ENCODE measurements at places on chromosomes 12 and 14. TPM values are rescaled to one million over a fixed set of nuclear protein-coding genes. Genes with fewer than 3 reads are reported as not detected.

GRCh38 chr12:130826151-130826801 is 12.8 kb downstream of the STX2 start:
- DNase-seq = peak; percentile 69

DNA sequence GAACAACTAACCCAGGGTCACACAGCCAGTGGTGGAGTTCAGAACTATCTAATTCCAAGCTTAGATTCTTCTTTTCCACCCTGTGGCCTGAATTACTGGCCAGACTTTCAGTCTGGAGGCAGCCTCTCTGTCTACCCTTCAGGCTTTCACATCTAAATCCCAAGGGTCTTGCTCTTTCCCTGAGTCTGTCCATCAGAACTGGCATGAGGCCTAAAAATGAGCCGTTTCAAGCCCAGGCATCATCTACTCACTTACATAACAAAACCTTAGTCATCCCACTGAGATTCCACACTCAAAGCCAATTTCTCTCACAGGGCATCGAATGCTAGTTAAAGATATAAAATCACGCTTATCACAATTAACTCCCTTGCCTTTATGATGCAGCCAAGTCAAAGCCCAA is 1.3 kb upstream of the PTGDR start:
- peak; percentile 49 for DNase-seq

DNA sequence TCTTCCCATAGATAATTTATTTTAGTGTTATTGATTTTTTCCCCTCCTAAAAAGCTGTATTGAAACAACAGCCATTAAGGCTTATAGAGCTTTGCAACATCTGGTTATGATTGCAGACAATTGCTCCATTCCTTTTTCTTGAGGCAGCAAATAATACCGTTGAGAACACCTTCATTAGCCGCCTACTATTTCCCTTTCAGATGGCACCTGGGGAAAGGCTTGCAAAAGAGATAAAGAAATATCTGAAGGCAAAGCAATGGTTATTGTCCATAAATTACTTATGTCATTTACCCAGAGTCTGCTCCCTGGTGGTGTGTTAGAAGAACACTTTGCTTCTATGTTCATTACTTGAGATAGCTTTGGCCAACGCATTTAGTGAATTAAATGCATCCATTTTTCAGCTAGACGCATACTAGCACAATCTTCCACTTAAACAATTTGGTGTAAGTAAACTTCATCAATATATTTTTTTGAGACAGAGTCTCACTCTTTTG is 377.8 kb downstream of the KCNH5 start:
- DNase-seq = peak; percentile 3

- peak; percentile 57 for DNase-seq
Observed at GRCh38 chr12:113334786-113335539, at the start of gene SLC8B1. SLC8B1 (minus strand) TSS chr12:113335109; CDS start chr12:113332878, 2,231 bp downstream.

DNA sequence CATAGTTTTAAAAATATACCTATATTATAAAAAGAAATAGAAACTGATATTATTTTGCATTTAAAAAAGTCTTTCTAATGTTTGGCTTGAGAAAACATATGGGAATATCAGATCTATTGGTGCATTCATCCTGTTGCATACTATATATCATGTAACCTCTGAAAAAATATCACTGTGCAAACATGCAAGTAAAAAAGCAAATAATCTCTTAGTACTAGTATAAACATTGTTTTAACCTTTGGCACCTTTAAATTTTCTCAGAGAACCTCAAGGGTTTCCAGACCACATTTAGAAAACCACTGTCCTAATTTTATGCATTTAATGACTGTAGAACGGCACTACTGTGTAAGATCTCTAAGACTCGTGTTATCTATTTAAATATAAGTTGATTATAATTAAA is 416.8 kb downstream of the LRFN5 start:
- DNase-seq = no peak

DNA sequence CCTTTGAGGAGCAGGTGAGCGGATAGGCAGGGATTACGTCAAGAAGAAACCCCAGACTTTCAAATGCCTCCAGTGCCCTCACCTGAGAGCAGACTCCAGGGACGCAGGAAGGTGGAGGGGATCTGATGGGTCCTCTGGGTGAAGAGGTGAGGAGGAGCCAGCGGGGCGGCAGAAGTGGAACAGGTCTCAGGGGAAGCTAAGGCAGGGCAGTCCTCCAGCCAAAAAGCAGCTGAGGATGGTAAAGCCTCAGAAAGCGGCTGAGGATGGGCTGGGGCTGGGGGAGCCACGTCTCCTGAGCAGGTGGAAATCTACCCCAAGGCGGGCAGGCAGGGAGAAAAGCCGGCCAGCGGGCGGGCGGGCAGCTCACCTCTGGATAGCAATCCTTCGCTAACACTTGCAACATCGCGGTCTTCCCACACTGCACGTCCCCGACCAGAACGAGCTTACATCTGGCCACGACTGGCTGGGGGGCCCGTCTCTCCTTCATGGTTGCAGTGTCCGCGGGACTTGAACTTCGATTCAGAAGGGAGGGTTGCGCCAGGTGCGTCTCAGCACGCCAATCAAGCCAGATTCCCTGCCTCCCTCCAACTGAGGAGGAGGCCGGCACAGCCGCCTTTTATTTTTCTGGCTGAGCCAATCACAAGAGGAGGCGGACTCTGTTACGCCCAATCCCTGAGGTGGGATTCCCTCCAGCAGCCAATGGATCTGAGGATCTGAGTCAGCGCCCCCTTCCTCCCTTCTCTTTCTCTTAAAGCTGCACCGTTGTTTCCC is at the start of gene RND1:
Gene RND1 (minus strand): TSS at position 590 of the 771 bp plus-strand sequence. CDS start 103 bp downstream, at position 487.
- DNase-seq = peak; percentile 90

DNA sequence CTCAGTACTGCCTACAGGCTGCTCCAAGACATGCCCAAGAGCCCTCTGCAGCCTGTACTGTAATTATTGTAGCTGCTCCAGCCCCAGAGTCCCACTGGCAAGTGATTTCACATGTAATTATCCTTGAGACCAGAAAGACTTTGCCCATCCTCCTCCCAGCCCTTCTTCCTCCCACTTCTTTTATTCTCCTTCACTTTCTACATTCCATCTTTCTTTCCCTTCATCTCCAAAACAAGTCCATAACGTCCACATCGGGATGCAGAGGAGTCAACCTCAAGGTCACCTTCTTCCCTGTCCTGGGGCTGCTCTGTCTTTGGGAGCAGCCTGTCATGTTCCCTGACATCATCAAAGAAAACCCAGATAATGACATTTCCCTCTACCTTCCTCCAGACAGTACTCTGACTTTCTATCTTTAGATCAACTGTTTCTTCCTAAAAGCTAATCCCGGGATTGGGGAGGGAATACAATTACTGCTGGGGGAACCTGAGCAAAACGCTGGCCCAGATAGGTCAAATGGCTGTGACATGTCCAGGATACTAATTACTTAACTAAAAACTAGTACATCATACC is 39.1 kb downstream of the SLC8A3 start:
- DNase-seq = no peak

DNA sequence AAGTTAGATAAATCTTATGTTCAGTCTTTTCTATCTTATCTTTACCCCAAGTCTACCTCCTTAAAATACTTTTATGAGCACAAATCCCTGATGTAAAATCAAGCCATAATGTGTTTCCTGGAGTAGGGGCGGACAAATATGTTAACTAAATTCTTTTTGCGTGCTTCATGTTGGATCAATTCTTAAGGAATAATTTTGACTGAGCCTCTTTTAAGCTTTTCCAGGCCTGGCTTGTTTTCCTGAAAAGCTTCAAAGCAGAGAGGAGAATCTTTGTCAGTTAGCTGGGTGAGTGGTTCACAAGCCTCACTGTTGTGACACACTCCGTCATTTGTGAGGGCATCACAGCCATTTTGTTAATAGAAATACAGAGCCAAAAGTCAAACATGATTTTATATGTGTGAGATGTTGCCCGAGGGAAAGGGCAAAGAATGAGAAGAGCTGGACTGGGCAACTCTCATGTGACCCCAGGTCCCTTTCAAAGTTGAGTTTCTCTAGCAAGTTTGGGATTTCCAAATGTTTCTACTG is 468.9 kb downstream of the RGS6 start:
- DNase-seq = no peak

DNA sequence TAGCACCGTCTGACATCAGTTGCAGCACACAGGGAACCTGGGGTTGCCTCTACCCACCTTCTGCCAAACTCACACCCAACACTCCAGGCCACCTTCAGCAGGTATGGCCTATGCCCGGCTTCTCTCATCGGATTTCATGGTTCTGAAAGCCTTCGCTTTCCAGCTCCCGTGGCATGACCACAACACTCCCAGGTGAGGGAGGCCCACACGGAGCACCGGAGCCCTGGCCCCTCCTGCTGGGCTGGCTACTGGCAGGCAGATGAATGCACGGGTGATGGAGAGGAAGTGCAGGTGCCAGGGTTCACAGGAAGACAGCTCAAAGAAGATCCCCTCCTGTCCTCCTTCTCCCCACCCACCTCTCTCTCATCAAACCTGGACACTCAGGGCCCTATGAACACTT is 37.2 kb downstream of the CACNA2D4 start:
- DNase-seq = no peak

DNA sequence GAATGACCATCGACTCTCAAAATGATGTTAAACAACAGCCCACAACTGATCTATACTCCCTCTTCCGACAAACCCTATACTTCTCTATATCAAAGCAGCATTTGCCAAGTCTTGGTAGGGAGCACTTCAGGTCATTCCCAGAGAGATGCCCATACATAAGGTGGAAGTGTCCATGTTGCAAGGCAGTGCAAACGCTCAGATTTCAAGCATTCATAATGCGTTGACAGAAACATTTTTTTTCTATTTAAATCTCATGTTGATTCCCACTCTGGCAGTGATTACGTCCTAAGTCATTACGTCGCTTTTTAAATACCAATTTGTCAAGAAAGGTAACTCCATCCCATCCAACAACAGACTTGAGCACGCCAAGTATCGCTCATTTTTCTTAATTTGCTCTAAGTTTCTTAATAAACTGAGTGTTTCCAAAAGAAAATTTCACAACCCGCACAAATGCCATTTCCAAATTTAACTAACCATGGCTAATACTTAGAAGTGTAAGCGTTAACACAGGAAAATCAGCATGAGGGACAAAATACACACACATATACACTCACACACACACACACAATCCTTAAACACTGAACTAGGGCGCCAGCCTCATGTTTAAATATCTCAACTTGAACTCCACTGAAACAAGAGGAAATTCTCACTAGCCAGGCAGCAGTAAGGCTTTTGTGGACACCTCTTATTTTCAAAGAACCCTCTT is 1.1 kb downstream of the GXYLT1 start:
- DNase-seq = peak; percentile 28

DNA sequence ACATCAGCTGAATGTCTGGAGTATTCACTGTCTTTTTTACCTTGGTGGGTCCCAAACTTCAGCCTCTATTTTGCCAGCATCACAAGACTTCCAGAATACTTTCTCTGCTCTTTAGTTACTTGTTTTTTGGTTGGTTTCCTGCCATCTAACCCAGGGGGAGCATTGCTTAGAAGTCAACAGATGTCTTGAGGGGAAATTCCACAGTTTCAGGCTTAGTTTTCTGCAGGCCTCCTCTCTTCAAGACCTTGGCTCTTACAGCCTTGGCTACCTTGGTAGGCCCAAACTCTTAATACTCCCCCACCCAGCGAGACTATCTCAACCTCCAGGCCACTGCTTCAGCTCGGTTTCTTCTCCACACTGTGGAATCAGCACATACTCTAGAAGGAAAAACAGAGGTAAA is 41.7 kb downstream of the NEDD1 start:
- DNase-seq = no peak

DNA sequence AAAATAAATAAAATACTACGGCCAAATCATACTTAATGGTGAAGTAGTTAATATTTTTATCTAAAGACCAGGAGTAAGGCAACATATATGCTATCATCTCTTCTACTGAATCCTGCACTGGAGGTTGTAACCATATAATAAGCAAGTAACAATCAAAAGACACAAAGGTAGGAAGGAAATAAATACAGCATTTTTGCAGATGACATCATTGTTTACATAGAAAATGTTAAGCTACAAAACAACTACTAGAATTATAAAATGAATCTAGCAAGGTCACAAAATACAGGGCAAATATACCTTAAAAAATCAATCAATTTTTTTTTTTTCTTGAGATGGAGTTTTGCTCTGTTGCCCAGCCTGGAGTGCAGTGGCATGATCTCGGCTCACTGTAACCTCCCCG is 51.6 kb upstream of the BDKRB2 start:
- no peak for DNase-seq

GRCh38 chr12:3998397-3998796 is 125.2 kb upstream of the PARP11 start:
- DNase-seq = no peak

DNA sequence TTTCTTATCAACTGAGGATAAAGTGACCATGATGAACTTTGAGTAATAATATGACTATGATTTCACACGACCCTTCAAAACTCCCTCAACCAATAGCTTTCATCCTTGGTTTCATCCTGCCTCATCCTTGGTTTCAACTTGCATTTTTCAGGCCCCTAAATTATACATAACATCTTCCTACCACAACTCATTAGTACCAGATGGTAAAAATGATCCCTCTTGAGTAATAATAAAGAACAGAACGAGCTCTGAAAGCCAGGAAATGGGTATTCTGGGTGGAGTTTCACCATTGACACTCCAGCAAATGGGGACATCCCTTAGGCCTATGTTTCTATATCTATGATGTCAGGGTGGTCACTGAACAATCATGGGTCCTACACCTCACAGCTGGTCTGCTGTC is 72.1 kb upstream of the LMNTD1 start:
- no peak for DNase-seq

TAS2R30 gene
- 7.2 TPM for total RNA-seq

NANOG gene
- total RNA-seq = not detected

RHEBL1 gene
- 0.72 TPM for total RNA-seq

MAP1LC3B2 gene
- total RNA-seq = not detected

SMCO2 gene
- total RNA-seq = not detected

KRT6A gene
- total RNA-seq = not detected

KLRC1 gene
- not detected for total RNA-seq

MYH6 gene
- not detected for total RNA-seq

Measured in IMR-90 (cell line).